ENCODE measurements at places on chromosomes 2 and 18. TPM values are rescaled to one million over a fixed set of nuclear protein-coding genes. Genes with fewer than 3 reads are reported as not detected.

The KCNG3 gene
- total RNA-seq = not detected

The E2F6 gene
- 14.8 TPM for total RNA-seq

The SCYGR2 gene
- not detected for total RNA-seq

The AQP12A gene
- total RNA-seq = not detected

The CYTIP gene
- total RNA-seq = 0.64 TPM

The PAX3 gene
- total RNA-seq = 2.3 TPM

The PIGN gene
- 35.7 TPM for total RNA-seq

The MRPL33 gene
- total RNA-seq = 51.6 TPM

The CSRNP3 gene
- 1.9 TPM for total RNA-seq

The DOCK10 gene
- total RNA-seq = 13.1 TPM

The CPO gene
- total RNA-seq = not detected

The MC4R gene
- total RNA-seq = not detected

The GPBAR1 gene
- not detected for total RNA-seq

The PUM2 gene
- total RNA-seq = 82.2 TPM

The CHAC2 gene
- 2.2 TPM for total RNA-seq

The TCF7L1 gene
- total RNA-seq = 31.8 TPM

The LIPG gene
- total RNA-seq = not detected

The ELOA2 gene
- total RNA-seq = not detected

The HK2 gene
- 13.8 TPM for total RNA-seq

The OR6B3 gene
- not detected for total RNA-seq

The CHRND gene
- total RNA-seq = not detected

The DSC3 gene
- 5.6 TPM for total RNA-seq

Measured in osteocyte (in vitro differentiated cells).